SHP77 treated with DMSO at 0.1 percent for 48 hours (cell line): ENCODE measurements at places on chromosomes 12 and 14.

- DNase-seq = no peak
Measured at GRCh38 chr12:117679776-117680175, 289.0 kb downstream of the KSR2 start.

DNA sequence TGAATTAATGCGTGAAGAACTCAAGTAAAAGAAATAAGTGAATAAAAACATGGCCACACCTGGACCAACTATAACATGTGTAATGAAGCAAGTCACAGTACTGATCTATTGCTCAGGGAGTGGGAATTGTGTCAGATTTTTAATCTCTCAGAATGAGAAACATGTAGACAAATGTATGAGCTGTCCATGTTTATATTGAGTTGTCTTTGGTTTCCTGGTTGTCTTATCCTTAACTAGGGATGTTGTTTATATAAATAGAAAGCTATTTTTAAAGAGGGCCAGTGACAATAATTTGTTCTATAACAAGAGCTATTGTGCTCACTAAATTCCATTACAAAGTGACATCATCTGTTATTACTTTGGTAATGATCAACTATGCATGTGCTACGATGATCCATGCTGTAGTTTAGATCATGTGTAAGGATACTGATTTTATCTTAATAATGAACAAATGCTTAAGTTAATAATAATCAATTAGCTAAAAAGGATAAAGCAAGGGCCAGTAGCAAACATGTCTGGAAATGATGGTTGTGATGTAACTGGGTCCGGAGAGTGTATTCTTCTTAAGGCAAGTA is 91.3 kb upstream of the RTL1 start:
- DNase-seq = no peak

GRCh38 chr12:126704609-126705008 is 1562.4 kb upstream of the TMEM132C start:
- no peak for DNase-seq

- no peak for DNase-seq
Measured at GRCh38 chr12:11967376-11968047, 103.2 kb upstream of the BCL2L14 start.

DNA sequence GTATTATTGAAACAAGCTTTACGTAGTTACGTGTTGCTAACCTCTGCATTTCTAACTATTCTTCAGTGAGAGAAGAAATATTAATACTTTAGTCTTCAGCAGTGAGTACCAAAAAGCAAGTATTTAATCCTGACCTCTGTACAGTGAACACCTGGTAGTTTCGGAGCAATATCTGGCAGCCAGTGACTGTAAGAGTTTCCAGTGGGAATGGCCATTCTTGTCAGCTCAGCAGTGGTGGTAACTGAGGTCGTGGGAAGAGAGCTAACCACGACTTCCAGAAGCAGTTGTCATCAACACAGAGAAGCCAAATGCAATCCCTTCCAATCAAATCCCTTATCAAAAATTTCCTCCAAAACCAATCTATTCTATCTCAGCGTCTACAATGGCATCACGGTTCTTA is 1500.2 kb upstream of the FLRT2 start:
- DNase-seq = no peak

DNA sequence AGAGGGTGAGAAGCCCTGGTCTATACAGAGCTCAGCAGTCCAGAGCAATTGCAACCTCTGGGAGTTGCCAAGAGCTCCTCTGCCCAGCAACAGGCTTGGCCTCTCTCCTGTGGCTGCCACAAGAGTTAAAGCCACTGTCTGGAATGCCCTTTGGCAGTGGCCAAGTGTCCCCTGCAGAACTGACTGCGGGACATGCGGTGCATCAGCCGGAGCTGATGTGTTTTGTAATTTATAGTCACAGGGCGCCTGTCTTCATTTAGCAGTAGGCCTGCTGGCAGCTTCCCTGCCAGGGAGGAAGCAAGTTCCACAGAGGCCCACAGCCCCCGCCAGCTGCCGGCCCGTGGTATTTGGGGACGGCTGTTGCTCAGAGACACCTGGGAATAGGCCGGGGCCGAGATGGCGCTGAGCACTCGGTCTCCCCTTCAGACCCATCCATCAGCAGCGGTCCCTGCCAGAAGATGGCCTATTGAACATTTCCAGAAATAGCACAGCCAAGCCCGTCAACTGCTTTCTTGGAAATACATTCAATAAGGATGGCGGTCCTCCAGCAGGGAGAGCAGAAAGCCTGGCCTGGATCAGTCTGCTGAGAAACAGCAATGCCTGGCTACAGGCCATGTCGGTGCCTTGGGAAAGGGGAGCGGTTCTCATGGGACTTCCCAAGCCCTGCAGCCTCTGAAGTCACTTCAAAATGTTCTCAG is 217.4 kb downstream of the CRADD start:
- DNase-seq = no peak
